Activated naive CD8-positive, alpha-beta T cell treated with anti-CD3 and anti-CD28 coated beads for 36 hours (primary cell): ENCODE measurements at places on chromosomes 16 and 17.

- no peak within 1 kb of the TSS for H3K27ac ChIP-seq
- peaks cover 2% of the 10 kb centered on the region for H3K4me1 ChIP-seq
- H3K36me3 ChIP-seq, result no peaks in the 10 kb centered on the region
- peaks cover 19% of the 10 kb centered on the region for H3K27me3 ChIP-seq
- H3K4me3 ChIP-seq, result no peak within 1 kb of the TSS
These were observed at the start of gene CD300LF for GRCh38 chr17:74712756-74713155. CD300LF (minus strand) TSS chr17:74712923; CDS start chr17:74712866, 57 bp downstream.

DNA sequence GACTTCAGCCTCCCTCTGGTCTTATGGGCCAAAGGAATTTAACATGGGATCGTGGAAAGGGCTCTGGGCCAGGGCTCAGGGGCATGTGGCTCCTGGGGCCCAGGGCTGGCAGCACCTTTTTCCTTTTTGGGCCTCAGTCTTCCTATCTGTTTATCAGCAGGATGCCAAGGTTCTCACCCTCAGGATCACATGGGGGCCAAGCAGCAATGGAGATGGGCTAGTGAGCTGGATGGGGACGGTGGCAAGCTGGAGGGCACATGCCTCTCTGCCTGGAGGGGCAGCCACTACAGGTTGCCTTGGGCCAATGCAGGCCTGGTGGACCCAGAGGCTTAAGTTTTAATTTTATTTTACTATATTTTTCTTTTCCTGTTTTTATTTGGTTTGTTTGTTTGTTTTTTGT, 95.4 kb downstream of the CYLD start:
- H3K36me3 ChIP-seq, result no peaks in the 10 kb centered on the region
- no peak for DNase-seq
- H3K4me3 ChIP-seq, result no peak overlapping the region
- peaks cover 4% of the 10 kb centered on the region for H3K27me3 ChIP-seq

- H3K4me3 ChIP-seq, result no peak overlapping the region
- H3K27me3 ChIP-seq, result no peaks in the 10 kb centered on the region
- DNase-seq, result no peak
- no peaks in the 10 kb centered on the region for H3K36me3 ChIP-seq
- no peaks in the 10 kb centered on the region for H3K4me1 ChIP-seq
These were observed 43.2 kb downstream of the ABCC12 start for GRCh38 chr16:48112600-48112999.

GRCh38 chr16:80804526-80805383, at the start of gene CDYL2:
CDYL2 (minus strand) TSS chr16:80804598; CDS start chr16:80804173, 425 bp downstream.
- no peaks in the 10 kb centered on the region for H3K36me3 ChIP-seq
- H3K27ac ChIP-seq, result peak within 1 kb of the TSS; percentile 79
- peak; percentile 64 for DNase-seq
- peak within 1 kb of the TSS; percentile 90 for H3K4me3 ChIP-seq
